HS-5 (cell line): ENCODE measurements at places on chromosomes 16 and 17.
A peak's percentile ranks its signal among the peaks of the same experiment; 100 is the strongest.

DNA sequence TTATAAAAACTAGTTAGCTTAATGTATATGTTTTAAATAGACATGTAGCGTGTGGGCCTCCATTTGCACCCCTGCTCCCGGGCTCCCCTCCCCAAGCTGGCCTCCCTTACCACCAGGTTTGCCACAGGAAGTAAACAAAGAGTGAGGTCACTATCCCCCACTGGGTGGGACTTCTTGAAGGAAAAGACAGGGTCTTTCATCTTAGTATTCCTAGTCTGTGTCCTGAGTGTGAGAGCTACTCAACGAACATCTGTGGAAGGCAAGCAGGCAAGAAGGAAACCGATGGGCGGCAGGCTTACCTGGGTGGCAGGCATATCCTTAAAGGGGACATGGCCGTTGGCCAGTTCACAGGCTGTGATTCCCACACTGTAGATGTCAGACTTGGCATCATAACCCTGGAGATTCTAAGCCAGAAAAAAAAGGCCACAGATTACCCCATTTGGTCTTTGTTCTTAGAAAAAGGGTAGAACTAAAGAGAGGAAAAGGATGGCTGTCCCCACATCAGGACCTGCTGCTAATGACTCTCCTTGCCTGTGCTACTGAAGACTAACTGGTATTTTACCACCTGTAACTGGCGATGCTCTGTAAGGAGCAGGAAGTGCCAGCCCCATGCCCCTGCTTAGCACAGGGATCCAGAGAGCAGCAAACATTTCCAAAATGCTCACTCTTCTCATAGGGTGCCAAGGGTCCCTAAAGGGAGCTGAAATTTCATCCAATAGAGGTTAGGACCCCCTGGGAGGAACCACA lies 6.6 kb upstream of the LIMD2 start:
- no peak for DNase-seq

GRCh38 chr16:17171250-17172143 lies 299.3 kb downstream of the XYLT1 start:
- no peak for DNase-seq

DNA sequence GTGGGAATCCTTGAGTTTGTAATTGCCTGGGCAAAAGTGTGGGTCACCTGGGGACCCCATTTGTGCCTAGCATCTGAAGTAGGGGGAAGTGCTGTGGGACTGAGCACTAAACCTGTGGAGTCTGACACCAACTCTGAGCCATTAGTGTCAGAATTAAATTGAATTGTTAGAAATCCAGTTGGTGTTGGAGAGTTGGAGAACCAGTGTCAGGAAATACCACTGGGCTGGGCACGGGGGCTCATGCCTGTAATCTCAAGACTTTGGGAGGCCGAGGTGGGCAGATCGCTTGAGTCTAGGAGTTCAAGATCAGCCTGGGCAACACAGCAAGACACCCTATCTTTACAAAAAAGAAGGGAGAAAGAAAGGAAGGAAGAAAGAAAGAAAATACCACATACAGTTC lies 67.5 kb upstream of the BRD7 start:
- DNase-seq: no peak

GRCh38 chr17:39153599-39154051 lies 2.2 kb upstream of the PLXDC1 start:
- DNase-seq: peak; percentile 80
